NCI-H82 (cell line): ENCODE measurements at places on chromosomes 12 and 14.

DNA sequence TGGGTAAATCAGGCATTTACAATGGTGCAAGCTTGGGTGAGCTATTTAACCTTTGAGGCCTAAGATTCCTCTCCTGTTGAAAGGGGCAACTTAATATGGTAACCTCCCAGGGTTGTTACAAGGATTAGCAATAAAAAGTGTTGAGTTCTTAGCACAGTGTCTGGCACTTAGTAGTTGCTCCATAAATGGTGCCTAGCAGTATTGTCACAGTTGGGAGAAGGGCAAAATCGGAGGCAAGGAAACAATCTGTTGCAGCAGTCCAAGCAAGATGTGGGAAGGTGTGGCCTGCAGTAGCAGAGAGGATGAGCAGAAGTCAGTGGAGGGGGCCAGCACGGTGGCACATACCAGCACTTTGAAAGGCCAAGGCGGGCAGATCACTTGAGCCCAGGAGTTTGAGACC, 7.3 kb upstream of the SP7 start:
- DNase-seq = no peak

- DNase-seq = no peak
Measured at GRCh38 chr14:94043111-94043755, 17.1 kb downstream of the OTUB2 start.

- DNase-seq = no peak
Measured at GRCh38 chr12:67748743-67749040, 100.1 kb downstream of the DYRK2 start.

- no peak for DNase-seq
Measured at GRCh38 chr12:86613311-86613710, 357.1 kb upstream of the MGAT4C start.

DNA sequence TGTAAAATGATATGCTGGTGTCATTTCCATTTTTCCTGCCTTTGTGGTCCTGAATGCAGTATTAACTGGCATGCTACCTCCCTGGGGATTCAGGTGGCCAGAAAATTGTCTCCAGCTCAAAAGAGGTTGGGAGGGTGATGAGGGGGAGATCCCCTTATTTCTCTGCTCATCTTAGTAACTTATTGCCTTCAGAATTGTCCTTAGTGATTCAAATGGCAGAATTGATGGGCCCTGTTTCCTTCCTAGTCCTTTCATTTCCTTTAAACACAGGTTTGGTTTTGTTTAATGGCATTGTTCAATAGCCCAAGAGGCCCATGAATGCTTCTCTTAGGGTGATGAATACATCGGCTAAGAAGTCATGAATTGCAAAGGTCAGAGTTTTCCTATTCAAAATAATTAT, 207.0 kb downstream of the SLC41A2 start:
- no peak for DNase-seq

DNA sequence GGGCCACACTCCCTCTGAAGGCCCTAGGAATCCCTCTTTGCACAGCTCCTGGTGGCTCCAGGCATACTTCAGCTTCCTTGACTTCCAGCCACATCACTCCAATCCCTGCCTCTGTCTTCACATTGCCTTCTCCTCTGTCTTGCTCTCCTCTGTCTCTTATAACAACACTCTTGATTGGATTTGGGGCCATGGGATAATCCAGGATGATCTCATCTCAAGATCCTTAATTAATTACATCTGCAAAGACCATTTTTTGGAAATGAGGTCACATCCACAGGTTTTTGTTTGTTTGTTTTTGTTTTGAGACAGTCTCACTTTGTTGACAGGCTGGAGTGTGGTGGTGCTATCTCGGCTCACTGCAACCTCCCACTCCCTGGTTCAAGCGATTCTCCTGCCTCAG, 88.7 kb downstream of the TMTC1 start:
- peak; percentile 87 for DNase-seq

DNA sequence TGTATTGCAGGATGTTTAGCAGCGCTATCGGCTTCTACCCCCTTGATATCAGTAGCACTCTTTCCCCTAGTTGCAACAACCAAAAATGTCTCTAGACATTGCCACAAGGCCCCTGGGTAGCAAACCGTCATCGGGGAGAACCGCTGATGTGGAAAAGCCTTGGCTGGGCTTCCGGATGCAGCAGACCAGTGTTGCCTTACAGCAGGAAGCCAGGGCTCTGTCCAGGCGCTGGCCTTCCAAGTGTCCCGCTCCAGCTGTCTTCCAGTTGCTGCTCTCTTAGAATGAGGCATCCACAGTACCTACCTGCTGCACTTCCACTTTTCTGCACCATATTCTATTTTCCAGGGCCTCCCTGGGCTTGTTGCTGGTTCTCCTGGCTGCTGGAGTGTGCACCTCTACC, 22.6 kb upstream of the SLC10A1 start:
- DNase-seq = no peak

GRCh38 chr14:36443374-36443773, 76.7 kb downstream of the NKX2-1 start:
- DNase-seq = no peak

GRCh38 chr12:84329938-84330337, 582.7 kb downstream of the SLC6A15 start:
- no peak for DNase-seq
